Cardiac muscle cell (in vitro differentiated cells and primary cell): ENCODE measurements at places on chromosomes 6 and 20. TPM values are rescaled to one million over a fixed set of nuclear protein-coding genes. Genes with fewer than 3 reads are reported as not detected.

- no peaks in the 10 kb centered on the region for H3K36me3 ChIP-seq
- no peak for DNase-seq
- no peaks in the 10 kb centered on the region for H3K4me1 ChIP-seq
These were observed 42.2 kb upstream of the UST start for GRCh38 chr6:148704400-148705246.

Gene EYA4
- 0.06 and 0.11 TPM in 2 replicates for polyA plus RNA-seq

GRCh38 chr20:35302421-35303335 is 10.5 kb upstream of the FAM83C start:
- no peak overlapping the region for H3K4me3 ChIP-seq
- DNase-seq = no peak
- no peaks in the 10 kb centered on the region for H3K4me1 ChIP-seq
- H3K27ac ChIP-seq = no peak overlapping the region
- no peaks in the 10 kb centered on the region for H3K27me3 ChIP-seq

DNA sequence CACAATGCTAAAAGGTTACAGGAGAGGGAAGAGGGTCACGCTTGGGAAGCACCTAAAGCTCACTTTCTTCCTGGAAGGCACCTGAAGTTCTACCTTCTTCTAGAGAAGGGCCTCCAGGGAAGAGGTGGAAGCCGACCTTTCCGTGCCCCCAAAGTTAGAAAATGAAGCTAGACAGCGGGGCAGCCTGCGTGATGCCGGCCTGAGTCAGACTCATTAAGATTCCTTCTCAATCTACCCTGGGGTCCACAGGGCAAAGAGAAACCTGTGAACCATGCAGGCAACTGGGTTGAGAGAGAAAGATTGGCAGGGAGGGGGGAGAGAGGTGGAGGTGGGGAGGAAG is 54.8 kb upstream of the CCDC167 start:
- peaks cover 35% of the 10 kb centered on the region for H3K4me1 ChIP-seq
- H3K27me3 ChIP-seq = no peaks in the 10 kb centered on the region
- DNase-seq = no peak
- no peaks in the 10 kb centered on the region for H3K36me3 ChIP-seq
- H3K4me3 ChIP-seq = no peak overlapping the region
- peak overlapping the region; percentile 54 for H3K27ac ChIP-seq

DNA sequence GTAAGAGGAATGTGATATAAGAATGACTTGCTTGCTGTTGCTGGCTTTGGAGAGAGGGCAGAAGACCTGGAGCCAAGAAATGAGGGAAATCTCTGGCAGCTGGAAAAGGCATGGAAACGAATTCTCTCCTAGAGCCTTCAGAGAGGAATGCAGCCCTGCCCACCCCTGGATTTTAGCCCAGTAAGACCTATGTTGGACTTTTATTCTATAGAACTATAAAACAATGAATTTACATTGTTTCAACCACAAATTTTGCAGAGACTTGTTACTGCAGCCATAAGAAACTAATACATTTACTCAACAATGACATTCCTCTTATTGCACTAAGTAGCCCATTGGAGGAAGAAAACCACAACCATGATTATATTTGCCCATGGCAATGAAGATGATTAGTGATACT is 39.5 kb upstream of the PREP start:
- H3K27me3 ChIP-seq = no peaks in the 10 kb centered on the region
- H3K27ac ChIP-seq = no peak overlapping the region

DNA sequence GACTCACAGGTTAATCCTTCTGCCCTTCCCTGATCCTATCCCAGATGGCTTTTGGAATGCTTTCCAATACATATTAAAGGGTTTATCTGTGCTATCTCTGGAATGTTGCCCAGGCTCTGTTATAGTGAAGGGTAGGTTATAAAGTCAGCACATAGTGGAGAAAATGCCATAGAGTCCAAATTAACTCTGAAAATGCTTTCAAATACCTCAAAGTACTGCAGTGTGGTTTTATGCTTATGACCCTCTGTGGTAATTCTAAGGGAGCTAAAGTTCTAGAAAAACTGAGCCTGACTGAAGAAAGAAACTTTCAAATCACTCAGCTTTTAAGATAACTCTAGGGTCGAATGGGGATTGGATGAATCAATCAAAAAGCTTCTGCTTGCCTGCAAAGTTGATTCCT is 159.8 kb downstream of the PLCB1 start:
- H3K4me1 ChIP-seq = no peaks in the 10 kb centered on the region
- no peak for DNase-seq
- no peak overlapping the region for H3K4me3 ChIP-seq
- no peaks in the 10 kb centered on the region for H3K36me3 ChIP-seq
- H3K27ac ChIP-seq = no peak overlapping the region

Gene TXLNB
- polyA plus RNA-seq = 5.9 and 6.2 TPM in 2 replicates

GRCh38 chr6:10531503-10531902 is 10.4 kb downstream of the GCNT2 start:
- H3K27me3 ChIP-seq = no peaks in the 10 kb centered on the region
- H3K27ac ChIP-seq = no peak overlapping the region
- no peaks in the 10 kb centered on the region for H3K36me3 ChIP-seq

Gene ZSCAN23
- 0.90 and 4.9 TPM in 2 replicates for polyA plus RNA-seq

DNA sequence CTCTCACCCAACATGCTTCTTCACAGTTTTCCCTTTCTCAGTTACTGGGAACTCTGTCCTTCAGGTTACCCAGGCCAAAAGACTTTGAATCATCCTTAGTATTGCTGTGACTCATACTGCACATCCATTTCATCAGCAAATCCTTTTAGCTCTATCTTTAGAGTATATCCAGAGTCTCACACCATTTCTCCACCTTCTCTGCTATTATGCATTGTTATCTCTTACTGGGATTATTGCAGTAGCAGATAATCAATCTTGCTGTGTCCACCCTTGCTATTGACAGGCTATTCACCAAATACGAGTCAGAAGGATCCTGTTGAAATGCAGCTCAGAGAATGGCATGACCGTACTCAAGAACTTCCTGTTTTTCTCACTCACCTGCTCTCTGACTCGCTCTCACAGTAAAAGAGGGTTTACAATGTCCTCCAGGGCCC is 57.3 kb downstream of the BCKDHB start:
- no peak overlapping the region for H3K4me3 ChIP-seq
- H3K27ac ChIP-seq = peak overlapping the region; percentile 77
- H3K36me3 ChIP-seq = no peaks in the 10 kb centered on the region
- H3K4me1 ChIP-seq = peaks cover 27% of the 10 kb centered on the region

DNA sequence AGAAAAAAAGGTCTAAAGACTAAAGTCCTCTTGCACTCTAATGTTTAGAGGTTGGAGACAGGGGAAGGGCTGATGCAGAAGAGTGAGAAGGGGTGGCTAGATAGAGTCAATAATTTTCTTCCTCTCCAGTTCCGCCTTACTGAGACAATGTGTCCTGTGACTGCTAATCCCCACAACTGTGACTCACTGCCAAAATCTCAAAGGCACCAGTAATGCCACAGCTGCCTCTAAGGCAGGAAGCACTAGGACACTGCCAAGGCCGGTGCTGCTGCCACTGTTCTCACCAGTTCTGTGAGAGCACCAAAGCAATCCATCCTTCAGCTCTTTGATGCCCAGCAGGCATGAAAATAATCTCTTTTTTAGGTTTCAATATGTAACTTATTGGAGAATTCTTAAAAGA is 701.9 kb upstream of the MAP3K7 start:
- H3K27me3 ChIP-seq = no peaks in the 10 kb centered on the region
- no peak for DNase-seq
- no peak overlapping the region for H3K4me3 ChIP-seq
- H3K4me1 ChIP-seq = peaks cover 10% of the 10 kb centered on the region
- H3K27ac ChIP-seq = no peak overlapping the region

GRCh38 chr6:786946-787763 is 94.2 kb upstream of the EXOC2 start:
- H3K4me1 ChIP-seq = no peaks in the 10 kb centered on the region
- H3K27me3 ChIP-seq = no peaks in the 10 kb centered on the region
- DNase-seq = peak; percentile 14
- H3K36me3 ChIP-seq = no peaks in the 10 kb centered on the region

DNA sequence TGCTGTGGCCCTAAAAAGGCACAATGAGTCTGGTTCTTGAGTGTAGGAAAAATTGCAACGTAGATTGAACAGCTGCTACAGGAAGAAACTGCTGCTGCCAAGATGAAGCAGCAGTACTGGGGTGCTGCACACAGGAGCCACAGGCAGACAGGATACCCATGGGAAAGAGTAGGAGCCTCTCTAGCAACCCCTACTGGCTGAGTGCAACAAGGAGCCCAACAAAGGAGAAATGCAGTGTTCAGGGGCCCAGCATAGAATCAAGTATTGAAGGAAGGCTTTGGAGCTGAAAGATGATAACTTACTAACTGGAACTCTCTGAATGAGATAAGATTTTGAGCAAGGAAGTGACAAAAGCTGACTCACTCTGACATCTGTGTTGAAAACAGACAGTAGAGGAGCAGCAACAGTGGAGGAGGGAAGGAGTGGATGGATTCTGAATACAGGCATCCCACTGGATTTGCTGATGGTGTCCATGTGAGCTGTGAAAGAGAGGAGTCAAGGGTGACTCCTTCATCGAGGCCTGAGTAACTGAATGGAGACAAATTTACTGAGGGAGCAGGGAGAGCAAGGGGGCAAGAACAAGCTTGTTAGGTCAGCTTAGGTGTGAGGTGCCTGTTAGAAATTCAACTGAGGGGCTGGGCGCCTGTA is 534.7 kb upstream of the JARID2 start:
- no peaks in the 10 kb centered on the region for H3K27me3 ChIP-seq
- no peaks in the 10 kb centered on the region for H3K36me3 ChIP-seq
- no peaks in the 10 kb centered on the region for H3K4me1 ChIP-seq
- DNase-seq = peak; percentile 40
